Caudate nucleus (tissue), 63 donors: ENCODE measurements at places on chromosomes 1 and 21.
A peak's percentile ranks its signal among the peaks of the same experiment; 100 is the strongest.

GRCh38 chr1:234538062-234538731 lies 59.2 kb upstream of the TARBP1 start:
- DNase-seq: no peak

- DNase-seq: no peak
These were observed 454.4 kb upstream of the ADGRL4 start for GRCh38 chr1:79460773-79461436.

- no peak for DNase-seq
These were observed 57.3 kb downstream of the ZNF644 start for GRCh38 chr1:90964444-90965035.

GRCh38 chr1:23673086-23673813 lies 18.4 kb upstream of the RPL11 start:
- DNase-seq: no peak

DNA sequence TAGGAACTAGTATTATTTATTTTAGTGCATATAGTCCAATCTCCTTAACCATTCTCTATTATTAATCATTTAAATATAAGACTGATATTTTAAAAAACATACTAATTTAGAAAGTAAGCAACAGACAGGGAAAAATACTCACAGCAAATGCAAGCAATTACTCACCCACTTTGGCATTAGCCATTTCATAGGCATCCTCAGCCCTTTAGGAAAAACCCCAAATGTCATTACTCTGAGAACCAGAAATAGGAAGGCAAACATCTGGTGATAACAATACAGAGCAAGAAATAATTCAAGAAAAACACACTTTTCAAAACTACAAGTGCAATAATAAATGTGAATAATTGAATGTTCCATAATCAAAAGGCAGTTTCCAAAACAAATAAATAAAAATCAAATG lies 545.1 kb downstream of the PLPP3 start:
- no peak for DNase-seq

DNA sequence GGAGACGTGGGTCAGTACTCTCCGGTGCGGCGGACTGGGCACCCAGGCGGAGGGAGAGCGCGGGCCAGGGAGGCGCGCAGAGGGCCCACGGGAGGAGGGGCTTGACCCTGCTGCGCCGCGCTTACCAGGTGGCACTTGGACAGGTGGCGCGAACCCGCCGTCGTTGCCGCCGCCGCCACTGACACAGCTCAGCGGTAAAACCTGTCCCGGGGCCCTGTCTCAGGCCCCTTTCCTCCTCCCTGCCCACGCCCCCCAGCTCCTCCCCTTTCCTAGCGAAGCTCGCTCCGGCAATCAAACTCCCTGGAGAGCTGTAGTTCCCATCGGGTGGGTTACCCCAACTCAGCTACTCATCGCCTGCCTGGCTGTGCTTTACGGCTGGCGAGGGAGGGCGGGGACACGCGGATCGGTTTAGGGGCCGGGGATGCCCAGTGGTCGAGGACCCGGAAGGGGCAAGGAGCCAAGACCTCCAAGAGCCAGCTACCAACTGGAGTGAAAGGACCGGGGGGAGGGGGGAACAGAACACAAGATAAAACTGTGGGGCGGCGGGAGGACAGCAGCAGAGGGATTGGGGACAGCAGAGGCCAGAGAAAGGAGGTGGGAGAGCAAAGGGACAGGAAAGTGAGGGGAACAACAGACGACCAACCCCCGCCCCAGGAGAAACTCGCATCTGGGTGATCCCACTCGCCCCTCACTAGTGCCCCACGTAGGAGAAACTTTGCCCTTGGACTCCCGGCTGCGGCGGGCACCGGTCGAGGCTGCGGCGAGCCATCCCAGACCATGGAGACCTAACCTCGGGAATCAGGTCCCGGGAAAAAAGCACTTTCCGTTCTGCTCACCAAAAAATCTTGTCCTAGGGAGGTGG lies 2.9 kb downstream of the GFI1 start:
- DNase-seq: no peak

- peak; percentile 2 for DNase-seq
These were observed 38.6 kb downstream of the DIRAS3 start for GRCh38 chr1:68011657-68012375.

DNA sequence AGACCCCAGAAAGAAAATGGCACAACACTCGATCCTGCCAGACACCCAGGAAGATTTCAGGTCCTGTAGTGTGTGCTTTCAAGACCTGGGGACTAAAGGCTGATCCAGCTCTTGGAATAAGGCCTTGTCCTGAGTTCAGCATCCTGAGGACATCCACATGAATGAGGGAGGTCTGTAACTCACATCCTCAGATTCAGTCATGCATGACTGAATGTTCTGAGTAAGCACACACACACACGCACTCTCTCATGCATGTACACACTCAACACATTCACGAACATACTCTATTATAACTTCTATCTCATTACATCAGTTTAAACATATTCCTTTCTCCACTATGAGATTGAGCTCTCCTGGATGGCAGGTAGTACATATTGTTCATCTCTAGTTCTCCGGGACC lies 273.4 kb upstream of the BEND5 start:
- DNase-seq: no peak

- DNase-seq: no peak
These were observed 35.1 kb downstream of the SLC2A1 start for GRCh38 chr1:42923367-42924081.

GRCh38 chr1:223010582-223011504 lies 132.2 kb downstream of the TLR5 start:
- DNase-seq: no peak

DNA sequence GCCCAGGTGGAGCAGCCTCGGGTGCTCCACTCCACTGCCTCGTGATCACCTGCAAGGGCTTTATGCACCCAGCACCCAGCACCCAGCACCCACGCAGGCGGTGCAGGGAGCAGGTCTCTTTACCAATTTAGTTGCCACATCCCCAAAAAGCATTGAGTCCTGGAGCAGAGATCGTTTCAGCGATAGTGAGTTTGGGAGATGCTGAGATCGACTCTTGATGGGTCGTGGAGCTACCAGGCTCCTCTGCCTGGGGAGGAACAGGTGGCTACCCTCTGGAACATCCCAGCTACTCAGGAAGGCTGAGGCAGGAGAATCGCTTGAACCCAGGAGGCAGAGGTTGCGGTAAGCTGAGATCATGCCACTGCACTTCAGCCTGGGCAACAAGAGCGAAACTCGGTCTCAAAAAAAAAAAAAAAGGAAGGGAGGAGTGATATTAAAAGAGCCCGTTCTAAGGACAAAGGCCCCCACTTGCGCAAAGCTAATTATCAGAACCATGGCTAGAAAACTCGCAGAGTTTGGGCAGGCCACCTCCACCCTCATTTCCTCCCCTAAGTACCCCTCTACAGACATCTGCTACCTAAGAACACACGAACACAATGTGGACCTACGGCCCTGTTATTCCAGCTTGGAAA lies 106.5 kb upstream of the SLC45A1 start:
- DNase-seq: no peak

DNA sequence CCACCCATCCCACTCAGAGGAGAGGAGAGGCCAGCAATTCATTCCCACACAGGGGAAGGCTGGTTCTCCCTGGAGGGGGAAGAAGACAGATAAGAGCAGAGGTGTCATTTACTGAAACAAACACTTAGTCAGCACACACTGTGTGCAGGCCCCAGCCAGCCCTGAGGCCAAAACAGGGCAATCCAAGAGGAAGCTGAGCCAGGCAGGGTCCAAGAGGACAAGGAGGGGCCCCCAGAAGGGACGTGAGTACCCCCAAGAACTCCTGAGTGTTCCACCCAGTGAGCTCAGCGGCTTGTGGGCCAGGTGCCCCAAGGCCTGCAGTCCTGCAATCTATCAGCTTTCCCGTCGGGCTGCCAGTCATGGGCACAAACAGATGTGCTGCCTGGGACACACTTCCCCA lies 15.8 kb downstream of the ADGRB2 start:
- DNase-seq: no peak

GRCh38 chr1:172421974-172422604 lies 1.6 kb downstream of the C1orf105 start:
- DNase-seq: peak; percentile 22

GRCh38 chr21:42348762-42349161 lies 2.0 kb downstream of the TFF2 start:
- no peak for DNase-seq

DNA sequence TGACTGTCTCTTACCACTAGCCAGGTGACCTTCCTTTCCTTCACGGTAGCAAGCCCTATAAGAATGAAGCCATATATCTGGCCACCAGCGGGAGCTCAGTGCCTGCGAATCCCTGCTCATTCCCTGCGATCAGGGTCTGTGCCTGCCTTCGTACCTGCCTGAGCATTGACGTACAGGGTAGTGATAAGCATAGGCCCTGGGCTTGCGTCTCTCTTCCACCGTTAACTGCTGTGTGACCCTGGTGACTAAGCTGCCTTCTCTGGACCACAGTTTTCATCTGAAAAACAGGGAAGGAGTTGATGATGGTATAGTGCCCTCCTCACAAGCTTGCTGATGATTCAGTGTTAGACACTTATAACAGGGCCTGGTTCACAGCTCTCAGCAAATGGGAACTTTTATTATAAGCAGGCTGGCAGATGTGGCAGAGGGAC lies 4.1 kb downstream of the ZC3H12A start:
- no peak for DNase-seq

DNA sequence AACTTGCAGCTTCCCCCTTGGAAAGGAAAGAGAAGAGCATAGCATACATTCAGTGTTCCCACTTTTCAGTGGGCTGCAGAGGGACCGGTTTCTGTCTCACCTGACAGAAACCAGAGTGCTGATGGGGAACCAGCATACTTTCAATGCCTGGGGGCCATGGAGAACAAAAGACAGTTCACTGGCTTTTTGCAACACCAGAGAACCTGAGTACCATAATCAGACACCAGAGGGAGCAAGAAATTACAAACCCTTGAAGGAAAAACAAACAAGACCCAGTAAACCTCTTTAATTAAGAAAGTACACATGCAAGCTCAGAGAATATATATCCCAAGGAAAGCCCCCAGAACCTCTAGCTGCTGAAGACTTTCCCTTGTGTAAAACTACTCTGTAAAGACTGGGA lies 51.1 kb downstream of the CSMD2 start:
- no peak for DNase-seq

DNA sequence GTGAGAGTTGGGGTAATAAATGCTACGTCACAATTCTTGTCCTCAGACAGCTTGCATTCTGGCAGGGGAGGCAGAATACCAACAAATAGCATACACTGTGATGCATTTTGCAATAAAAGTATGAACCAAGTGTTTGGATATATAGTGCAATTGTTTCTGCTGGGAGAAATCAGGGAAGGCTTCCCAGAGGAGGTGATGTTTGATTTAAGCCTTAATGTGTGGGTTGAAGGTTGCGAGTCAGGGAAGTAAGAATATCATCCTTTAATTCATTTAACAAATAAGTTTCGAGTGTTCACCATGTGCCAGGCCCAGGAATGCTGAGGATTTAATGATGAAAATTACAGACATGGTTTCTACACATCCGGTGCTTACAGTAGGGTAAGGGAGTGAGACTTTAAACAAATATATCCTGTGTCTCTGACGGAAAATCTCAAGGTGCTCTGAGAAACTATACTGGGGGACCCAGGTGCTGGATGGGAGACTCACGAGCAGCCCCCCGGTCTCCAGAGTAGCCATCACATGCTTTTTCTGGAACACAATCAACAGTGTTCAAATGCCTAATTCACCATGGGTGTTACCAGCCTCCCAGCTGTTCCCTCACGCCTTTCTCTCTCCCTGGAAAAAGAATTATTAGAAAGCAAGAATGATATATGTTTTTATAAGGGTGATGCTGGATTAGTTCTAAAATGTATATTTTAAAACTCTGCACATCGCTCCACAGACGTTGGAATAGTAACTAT lies 31.7 kb downstream of the RASSF5 start:
- no peak for DNase-seq

DNA sequence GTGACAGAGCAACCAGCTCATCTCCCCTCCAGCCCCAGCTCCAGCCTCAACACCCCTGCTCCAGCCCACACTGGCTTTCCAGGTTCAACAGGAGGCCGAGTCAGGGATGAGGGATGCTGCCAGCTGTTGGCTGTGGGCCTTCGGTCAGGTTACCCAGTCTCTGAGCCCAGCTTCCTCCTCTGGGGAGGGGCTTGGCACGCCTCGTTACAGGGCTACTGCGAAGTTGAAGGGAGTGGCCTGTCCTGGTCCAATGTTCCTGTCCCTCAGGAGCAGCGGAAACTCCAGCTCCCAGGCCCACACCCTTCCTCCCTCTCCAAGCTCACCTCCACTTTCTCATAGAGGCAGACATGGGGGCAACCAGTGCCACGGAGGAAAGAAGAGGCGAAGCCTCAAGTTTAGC lies 15.1 kb upstream of the TAS1R2 start:
- DNase-seq: no peak

DNA sequence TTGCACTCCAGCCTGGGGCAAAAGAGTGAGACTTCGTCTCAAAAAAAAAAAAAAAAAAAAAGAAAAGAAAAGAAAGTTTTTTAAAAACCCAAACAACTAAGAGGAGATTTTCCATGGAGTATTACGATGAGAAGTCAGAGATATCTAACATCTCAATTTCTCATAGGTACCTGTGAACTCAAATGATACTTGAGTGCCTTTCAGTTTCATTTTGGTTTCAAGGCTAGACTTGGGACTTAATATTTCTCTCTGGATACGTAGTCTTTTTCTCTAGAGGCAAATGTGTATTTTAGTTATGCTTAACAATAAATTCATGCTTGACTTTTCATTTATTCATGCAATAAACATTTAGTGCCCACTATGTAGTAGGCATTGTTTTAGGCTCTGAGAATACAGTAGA lies 15.0 kb downstream of the ZYG11B start:
- DNase-seq: no peak

GRCh38 chr1:209926045-209926444 lies 12.0 kb upstream of the SYT14 start:
- no peak for DNase-seq

- no peak for DNase-seq
These were observed 28.7 kb downstream of the DHX9 start for GRCh38 chr1:182867861-182868260.

- no peak for DNase-seq
These were observed 291.8 kb downstream of the OLFM3 start for GRCh38 chr1:101704895-101705294.

DNA sequence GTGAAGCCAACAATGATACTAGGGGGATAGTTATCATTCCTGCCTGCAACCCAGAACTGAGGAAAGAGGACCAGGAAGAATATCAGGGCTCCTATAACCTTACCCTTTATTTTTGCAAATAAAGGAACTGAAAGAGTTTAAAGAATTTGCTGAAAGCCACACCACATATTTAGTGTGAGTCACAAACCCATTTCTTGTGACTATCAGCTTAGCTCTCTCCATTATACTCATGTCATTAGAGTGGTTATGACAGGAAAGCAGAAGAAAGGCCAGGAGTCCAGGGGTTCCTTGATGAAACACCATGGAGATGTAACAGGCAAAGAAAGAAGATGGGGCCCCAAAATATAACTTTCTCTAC lies 141.1 kb upstream of the SAMSN1 start:
- no peak for DNase-seq

- DNase-seq: no peak
These were observed 27.3 kb downstream of the KIAA2013 start for GRCh38 chr1:11898831-11899467.

GRCh38 chr21:29295066-29295650 lies 3.6 kb upstream of the BACH1 start:
- DNase-seq: no peak

GRCh38 chr1:223707256-223708000 lies 4.9 kb upstream of the CAPN2 start:
- DNase-seq: no peak
